ENCODE measurements at places on chromosomes 12 and 14.

GRCh38 chr12:99914206-99914605 is 70.5 kb downstream of the ANKS1B start:
- DNase-seq, result no peak

GRCh38 chr12:89461649-89462612 is 62.7 kb downstream of the GALNT4 start:
- DNase-seq, result no peak

DNA sequence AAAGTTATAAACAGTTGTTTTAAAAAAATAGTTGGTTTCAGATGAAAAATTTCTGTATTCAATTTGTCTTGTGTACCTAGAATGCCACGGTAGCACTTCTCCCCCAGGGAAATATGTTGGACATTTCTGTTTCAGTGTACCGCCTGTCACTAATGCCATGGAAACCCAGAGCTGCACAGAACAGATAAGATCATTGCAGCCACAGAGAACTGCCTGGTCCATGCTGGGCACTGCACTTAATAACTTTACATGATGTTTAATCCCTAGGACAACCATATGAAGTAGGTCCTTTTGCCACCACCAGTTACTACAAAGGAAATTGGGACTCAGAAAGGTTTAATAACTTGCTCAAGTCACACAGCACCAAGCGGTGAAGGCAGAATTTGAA is 253.4 kb upstream of the SRRM4 start:
- DNase-seq, result no peak

DNA sequence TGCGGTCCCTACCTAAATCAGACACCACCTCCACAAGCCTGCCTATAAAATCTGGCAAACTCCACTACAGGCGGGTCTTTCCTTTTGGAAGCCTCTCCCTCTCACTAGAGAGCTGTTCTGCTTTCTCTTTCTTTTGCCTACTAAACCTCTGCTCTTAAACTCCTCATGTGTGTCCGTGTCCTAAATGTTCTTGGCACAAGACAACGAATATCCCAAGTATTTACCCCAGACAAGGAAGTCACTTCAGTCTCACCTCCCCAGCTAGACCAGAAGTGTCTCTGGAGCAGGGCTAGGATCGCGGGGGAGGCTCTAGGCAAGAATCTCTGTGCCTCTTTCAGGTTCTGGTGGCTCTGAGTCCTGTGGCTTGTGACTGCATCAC is 37.2 kb upstream of the FICD start:
- no peak for DNase-seq

GRCh38 chr12:53201639-53202038 is 5.4 kb downstream of the ITGB7 start:
- no peak for DNase-seq

GRCh38 chr12:124740691-124741137 is 123.0 kb downstream of the SCARB1 start:
- no peak for DNase-seq

- no peak for DNase-seq
Observed at GRCh38 chr14:25237845-25238244, 187.9 kb upstream of the STXBP6 start.

GRCh38 chr14:102592763-102593060 is 263 bp downstream of the RCOR1 start:
- DNase-seq, result no peak

GRCh38 chr12:14843425-14843887 is at the start of gene ART4:
Gene ART4 (minus strand): TSS chr12:14843526. CDS start chr12:14843113, 413 bp downstream.
- DNase-seq, result no peak

DNA sequence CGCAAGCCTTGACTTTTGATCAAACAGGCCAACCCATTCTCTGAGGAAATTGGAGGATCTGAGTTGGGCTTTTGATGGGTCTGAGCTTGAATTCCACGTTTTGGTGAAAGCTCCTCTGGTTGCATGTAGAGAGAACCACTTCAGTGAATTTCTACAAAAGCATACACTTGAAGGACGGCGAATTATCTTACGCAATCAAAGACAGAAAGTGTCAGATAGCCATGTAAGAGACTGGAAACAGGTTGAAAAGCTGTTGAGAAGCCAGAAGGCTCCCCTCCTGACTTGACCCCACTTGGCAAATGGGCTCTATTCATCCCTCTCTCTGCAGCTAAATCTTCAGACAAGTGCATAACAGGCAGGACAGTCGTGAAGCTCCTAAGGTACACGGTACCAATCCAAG is 809.1 kb downstream of the BCL11B start:
- no peak for DNase-seq

DNA sequence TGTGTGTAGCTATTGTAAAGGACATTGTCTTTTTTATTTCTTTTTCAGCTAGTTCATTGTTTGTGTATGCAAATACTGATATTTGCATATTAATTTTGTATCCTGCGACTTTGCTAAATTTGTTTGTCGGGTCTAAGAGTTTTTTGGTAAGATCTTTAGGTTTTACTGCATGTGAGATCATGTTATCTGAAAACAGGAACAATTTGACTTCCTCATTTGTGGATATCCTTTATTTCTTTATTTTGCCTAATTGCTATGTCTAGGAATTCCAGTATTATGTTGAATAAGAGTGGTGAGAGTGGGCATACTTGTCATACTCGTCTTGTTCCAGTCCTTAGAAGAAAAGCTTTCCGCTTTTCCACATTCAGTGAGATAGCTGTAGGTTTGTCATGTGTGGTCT is 28.8 kb downstream of the SIX4 start:
- DNase-seq, result no peak

DNA sequence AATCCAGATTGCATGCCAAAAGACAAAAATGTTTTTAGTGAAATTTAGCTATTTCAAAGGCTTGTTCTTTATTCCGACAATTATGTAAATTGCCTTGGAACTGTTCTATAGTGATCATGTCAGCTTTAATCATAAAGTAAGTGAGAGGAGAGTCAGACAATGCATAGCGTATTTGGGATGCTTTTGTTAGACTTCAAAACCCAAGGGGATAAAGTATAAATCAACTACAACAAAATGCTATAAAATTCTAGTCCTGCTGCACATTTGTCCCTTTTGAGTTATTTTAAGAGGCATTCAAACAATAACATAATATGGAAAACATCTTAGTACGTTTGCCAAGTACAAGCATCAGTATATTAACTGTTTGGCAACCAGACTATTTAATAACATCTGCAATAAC is 11.3 kb downstream of the RTRAF start:
- no peak for DNase-seq

DNA sequence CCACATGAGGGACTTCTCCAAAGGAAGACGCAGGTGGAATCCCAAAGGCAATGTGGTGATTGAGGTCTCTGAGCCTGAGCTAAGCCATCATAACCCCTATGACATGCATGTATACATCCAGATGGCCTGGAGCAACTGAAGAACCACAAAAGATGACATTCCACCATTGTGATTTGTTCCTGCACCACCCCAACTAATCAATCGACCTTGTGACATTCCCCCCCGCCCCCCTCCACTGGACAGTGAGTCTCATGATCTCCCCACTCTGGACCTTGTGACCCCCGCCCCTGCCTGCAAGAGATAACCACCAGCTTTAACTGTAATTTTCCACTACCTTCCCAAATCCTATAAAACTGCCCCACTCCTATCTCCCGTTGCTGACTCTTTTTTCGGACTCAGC is 87.9 kb downstream of the VCPKMT start:
- no peak for DNase-seq

DNA sequence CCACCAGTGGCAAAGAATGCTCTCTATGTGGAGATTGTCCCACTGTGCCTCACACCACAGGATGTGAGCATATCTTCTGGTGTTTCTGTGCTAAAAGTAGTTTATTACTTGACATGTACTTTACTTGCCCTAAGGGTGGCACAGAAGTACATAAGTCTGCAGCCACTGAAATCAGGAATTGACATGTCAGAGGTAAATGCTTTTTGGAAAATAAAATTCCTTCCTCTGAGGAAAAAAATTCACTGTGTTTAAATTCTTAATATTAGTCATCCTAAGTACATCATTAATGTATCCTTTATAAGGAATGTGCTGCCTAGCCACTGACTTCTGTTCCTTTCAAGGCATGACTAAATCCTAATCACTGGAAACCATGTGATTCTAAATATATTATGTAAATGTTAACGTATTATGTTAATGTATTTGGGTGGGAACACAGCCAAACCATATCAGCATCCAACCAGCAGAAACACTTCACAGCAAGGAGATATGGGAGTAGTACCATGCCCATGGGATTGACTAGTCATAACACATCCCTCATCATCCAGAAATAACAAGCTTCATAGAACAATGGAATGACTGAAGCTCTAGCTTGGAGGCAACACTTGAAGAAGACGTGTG is 239.7 kb upstream of the PPFIA2 start:
- no peak for DNase-seq

GRCh38 chr12:12425616-12426015 is 68.7 kb downstream of the BORCS5 start:
- no peak for DNase-seq

DNA sequence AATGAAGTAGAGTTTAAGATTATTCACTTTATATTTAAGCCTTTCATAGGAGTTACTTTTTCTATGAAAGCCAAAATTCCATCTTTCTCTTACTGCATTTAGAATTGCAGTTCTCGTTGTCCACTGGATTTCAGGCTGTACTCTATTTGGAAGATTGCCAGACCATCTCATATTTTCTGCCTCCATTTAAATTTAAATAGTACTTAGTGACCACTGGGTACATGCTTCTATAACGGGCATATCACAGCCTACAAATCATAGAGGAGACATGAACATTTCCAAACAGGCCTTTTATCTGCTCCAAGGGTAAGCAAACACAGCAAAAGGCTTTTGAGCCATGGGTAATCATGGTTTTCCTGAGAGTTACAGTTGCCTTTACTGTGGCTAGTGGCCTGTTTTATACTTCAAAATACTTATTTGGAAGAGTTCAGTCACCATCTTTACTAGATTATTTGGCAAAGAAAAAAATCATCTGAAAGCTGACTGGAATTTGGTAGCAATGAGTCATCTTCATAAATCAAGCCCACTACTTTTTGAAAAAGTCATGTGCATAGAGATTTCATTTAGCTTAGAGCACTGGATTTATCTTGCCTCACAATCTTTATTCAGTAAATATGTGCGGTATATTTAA is 15.7 kb downstream of the ANO6 start:
- DNase-seq, result no peak

- DNase-seq, result no peak
Observed at GRCh38 chr14:98888927-98889835, 382.8 kb downstream of the BCL11B start.

DNA sequence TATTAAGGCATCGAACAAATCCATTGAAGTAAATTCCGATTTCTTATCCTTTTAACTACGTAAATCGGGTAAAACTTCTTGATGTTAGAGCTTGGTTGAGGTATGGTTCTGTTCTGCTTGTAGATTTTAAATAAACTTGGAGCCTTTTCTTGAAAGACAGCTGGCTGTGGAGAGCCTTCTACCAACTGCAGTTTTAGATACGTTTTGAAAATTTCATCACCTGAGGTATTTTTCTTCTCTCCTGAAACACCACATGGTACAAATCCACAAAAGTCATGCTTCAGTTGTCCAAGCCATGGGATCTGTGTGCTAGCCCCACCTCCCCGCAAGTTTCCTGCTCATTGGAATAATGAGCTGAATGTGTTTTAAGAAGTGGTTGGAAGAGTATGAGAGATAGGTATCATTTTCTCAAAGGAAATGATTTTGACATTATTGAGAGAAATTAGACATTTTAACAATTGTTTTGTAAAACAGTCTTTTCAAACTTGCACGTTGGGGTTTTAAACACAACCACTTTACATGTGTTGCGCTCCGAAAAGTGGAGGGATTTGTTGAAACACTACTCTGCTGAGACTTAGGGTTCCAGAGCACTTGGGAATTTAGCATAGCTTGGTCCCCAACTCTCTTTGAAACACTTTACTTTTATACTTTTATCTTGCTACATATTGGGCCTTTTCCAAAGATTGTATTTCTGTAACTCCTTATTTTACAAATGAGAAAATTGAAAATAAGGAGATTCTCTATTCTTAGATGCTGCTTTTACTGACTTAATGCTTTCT is 1.4 kb downstream of the PPM1A start:
- DNase-seq, result no peak

GRCh38 chr12:66612090-66612775 is 66.6 kb downstream of the GRIP1 start:
- DNase-seq, result no peak

DNA sequence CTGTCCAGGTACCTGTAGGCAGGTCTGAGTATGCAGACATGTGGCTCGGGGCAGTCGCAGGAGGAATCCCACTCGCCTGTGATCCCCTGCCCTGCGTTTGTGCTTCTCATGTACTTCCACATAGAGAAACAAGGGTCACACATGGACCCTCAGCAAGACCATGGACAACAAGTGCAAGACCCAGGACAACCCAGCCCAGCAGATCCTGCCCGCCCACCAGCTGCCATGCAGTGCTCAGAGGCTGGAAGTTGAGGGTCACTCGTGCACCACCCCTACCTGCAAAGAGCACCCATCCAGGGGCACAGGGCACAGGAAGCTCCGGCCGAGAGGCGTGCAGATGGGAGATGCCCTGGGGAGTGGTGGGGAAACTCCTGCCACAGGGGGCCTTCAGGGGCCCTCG is 67.5 kb upstream of the C14orf180 start:
- no peak for DNase-seq

DNA sequence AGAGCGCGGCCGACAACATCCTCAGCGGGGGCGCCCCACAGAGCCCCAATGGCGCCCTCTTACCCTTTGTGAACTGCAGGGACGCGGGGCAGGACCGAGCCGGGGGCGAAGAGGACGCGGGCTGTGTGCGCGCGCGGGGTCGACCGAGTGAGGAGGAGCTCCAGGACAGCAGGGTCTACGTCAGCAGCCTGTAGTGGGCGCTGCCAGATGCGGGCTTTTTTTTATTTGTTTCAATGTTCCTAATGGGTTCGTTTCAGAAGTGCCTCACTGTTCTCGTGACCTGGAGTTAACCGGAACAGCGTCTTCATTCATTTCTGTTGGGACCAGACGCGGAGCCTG is 103.8 kb upstream of the FKBP4 start:
- no peak for DNase-seq

GRCh38 chr14:90345239-90345557 is 13.5 kb upstream of the NRDE2 start:
- DNase-seq, result no peak

DNA sequence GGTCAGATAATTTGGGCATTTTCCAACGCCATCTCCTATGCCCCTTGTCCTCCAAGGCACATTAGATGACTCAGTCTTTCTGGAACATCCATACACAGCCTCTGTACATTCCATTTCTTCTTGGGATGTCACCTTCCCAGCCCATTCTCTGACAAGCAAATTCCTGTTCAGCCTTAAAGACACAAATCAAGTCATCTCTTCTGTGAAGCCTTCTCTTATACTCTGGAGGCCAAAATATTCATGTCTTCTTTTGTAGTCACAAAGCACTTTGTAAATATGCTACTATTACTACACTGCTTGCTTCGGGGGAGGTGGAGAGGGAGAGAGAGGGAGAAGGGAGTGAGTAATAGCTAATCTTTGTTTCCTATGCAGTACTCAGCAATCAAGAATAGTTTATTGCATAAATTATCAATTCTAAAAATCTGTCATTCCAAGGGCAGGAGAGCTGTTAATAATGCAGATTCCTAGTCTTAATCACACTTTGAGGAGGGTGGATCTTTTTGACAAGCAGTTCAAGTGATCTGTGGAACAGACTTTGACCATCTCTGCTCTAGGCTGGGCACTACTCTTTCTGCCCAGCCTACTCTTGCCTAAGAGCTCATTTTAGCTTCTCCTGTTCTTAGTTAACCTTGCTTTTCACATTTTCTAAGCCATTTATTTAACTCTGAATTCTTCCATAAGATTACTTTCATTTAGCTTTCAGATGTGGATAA is 27.9 kb downstream of the KCNMB4 start:
- no peak for DNase-seq
